ENCODE measurements at places on chromosomes 12 and 14.

GRCh38 chr12:15728118-15728598 lies 61.0 kb downstream of the EPS8 start:
- DNase-seq: no peak

- DNase-seq: no peak
Observed at GRCh38 chr12:18864900-18865561, 127.1 kb downstream of the CAPZA3 start.

- DNase-seq: peak; percentile 42
Observed at GRCh38 chr12:45532113-45532512, 197.4 kb upstream of the ARID2 start.

DNA sequence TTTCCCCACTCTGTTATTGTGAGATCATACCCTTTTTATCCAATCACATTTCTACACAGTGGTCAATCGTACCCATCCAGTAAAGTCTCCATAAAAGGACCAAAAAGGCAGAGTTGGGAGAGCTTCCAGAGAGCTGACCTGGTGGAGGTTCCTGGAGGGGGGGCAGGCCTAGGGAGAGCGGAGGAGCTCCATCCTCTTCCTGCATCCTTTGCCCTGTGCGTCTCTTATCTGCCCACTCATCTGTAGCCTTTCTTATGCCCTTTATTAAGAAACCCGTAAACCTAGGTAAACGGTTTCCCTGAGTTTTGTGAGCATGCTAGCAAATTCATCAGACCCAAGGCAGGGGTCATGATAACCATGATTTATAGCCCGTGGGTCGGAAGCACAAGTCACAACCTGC lies 26.2 kb downstream of the EVL start:
- no peak for DNase-seq

GRCh38 chr14:92431199-92431725 lies 82.3 kb upstream of the RIN3 start:
- no peak for DNase-seq

- DNase-seq: peak; percentile 23
Observed at GRCh38 chr14:97180304-97181200, 383.4 kb downstream of the VRK1 start.

- no peak for DNase-seq
Observed at GRCh38 chr14:90288651-90289355, 32.5 kb downstream of the PSMC1 start.

- DNase-seq: no peak
Observed at GRCh38 chr12:29519585-29520182, 22.2 kb upstream of the OVCH1 start.

- DNase-seq: no peak
Observed at GRCh38 chr12:93100610-93101009, 171.5 kb upstream of the EEA1 start.

GRCh38 chr12:119828300-119828699 lies 48.8 kb downstream of the CIT start:
- DNase-seq: no peak

DNA sequence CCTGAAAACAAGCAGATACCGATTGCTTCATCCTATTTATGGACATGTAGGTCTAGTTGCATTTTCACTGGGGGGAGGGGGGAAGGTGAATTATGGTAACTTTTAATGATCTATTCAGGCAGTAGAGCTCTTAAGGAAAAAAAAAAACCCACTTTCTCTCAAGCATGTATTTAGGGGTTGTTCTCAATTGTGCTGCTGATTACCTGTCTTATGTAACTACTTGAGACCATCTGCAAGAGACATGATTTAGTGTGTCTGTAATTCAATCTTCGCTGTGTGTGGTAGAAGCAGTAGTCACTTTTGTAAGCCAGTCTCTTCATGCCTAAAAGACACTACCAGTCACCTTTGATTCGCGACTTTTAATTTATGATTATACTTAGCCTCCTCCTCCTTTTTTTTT lies 8.9 kb downstream of the CALM1 start:
- DNase-seq: no peak

- DNase-seq: peak; percentile 73
Observed at GRCh38 chr12:94149781-94150239, 1.4 kb downstream of the PLXNC1 start.

DNA sequence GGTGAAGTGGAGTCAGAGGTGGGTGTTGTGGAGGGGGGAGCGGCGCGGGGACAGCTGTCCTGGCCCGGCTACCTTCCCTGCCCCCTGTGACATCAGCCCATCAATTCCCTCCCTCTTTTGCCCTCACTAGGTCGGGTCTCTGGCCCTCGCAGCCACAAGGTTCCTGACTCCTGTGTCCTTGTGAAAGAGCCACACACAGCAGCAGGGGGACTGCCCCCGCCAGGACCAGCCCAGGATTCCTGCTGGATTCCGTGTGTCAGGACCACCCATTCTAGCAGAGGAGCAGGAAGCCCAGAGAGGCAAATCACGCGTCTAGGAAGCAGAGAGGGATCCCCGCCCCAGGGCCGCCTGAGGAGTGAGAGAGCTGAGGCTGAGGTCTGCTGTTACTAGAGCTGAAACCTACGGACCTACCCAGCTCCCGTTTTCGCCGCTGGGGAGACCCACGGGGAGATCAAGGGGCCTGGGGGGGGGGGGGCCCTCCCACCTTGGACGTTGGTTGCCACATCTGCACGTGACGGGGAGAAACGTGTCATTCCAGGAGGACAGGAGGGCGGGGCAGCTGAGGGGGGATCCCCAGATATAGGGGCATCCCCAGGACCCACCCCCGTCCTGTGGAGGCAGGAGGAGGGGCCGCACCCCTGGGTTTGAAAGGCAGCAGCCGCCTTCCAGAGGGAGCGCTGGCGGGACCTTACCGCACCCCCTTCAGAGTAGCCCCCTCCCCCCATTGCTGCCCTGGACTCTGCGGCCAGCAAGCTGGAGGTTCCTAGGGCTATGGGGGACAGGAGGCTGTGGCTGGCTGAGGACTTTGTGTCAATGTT lies 12.5 kb upstream of the INF2 start:
- peak; percentile 76 for DNase-seq
